ENCODE measurements at places on chromosomes 3 and 15.

- DNase-seq: no peak
Observed at GRCh38 chr3:7270731-7271130, 409.8 kb downstream of the GRM7 start.

GRCh38 chr3:41118461-41119390 is 80.6 kb upstream of the CTNNB1 start:
- no peak for DNase-seq

GRCh38 chr3:107848351-107848915 is 242.4 kb downstream of the CD47 start:
- no peak for DNase-seq

DNA sequence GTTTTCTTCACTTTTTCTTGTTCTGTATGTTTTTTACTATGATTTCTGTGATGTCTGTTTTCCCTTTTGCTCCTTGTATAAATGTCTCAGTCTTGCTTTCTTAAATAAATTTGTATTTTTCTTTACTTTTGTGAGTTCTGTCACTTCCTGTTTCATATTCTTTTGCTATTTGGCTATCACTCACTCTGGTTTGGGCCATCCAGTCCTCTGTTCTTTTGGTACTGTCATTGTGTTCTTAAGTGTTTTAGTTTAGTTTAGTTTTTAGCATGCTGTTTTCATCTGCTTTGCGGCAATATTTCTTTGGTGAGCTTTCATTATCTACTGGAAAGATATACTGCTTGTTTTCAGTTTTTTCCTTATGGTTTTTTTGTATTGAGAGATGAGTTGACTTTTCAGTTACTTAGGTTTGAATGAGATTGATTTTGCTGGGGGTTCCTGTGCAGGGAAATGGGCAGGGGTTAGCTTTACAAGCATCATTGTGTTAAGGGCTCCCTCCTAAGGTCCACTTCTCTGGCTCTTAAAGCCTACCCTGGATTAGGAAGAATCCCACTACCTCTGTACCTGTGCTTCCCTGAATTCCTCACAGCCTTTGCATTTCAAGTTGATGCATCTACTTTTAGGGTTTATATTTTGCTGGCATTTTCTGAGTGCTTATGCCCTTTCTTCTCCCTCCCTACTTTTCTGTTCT is 35.1 kb downstream of the PDCD6IP start:
- no peak for DNase-seq

GRCh38 chr3:15216501-15216900 is 10.5 kb downstream of the CAPN7 start:
- DNase-seq: no peak

DNA sequence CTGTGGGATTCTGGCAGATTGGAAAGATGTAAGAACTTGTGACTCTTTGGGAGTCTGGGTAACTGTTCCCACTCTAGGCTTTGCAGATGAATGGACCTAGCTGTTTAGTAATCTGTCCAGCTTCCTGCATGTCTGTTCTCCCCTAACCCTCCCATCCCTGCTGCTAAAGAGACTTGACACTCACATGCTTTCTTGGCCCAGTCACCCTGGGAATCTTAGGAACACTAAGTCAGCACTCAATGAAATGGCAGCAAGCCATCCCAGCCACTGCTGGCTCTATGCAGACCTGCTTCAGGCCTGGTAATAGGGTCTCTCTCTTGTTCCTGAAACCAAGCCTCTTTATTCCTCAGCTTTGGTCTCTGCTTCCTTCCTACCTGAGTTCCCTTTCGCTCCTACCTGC is 63.7 kb upstream of the THSD4 start:
- DNase-seq: no peak

DNA sequence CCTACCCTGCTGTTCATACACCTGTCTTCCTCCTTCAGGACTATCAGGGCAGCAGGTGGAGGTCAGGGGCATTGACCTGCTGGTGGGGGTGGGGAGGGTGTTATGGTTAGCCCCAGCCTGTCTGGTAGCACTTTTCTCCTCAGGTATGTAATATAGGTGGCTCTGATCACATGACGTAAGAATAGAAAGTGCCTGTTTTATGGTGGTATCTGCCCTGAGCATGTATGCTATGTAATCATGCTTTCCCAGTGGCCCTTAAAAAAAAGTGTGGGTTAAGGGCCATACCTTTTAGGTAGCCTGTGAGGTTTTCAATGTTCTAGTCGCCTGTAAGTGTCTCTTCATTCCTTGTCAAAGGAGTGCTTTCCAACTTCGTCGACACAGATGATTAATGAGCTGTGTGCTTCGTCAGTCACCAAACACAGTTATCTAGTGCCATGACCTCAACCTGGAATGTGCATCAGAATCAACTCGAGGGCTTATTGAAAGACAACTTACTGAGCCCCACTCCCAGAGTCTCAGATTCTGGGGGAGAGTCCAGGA is 86.3 kb downstream of the KLHL25 start:
- DNase-seq: no peak

- no peak for DNase-seq
Observed at GRCh38 chr3:70916375-70917055, 604.1 kb upstream of the MDFIC2 start.

DNA sequence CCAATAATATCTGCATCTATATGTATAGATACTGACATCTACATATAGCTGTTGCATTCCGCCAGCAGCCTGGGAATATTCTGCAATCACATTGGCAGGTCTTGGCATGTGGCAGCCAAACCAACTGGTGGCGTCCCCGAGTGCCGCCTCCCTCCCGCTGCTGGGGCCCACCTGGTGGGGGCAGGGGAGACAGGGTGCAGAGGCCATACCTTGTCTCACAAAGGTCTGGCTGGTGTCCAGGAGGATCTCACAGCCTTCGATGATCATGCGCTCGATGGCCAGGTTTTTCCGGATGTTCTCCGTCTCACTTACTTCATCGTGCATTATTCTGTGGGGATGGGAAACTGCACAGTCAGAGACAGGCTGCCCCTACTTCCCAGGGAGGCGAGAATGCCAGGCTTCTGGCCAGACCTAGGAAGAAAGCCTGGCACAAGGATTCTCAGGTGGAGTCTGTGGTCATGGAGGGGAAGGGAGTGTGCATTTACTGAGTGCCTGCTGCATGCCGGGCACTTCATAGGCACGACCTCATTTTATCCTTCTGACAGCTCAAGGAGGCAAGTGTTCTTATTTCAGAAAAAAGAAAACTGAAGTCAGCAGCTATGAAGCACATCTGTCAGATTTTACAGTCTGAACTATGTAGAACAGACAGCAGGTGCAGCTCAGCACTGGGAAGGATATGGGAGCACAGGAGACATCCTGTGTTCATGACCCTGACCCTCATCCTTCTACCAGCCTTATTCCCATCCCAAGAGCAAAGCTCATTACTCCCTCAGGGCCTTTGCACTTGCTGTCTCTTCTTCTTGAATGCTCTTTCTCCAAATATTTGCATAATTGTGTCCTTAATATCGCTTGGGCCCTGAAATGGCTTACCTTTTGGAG is 62.8 kb downstream of the RASGRF1 start:
- DNase-seq: no peak

- DNase-seq: no peak
Observed at GRCh38 chr3:107992976-107993684, 97.7 kb downstream of the CD47 start.

Measured in activated gamma-delta T cell treated with Interleukin-2 at 50 U/mL for 16 hours (primary cell).